ENCODE measurements at places on chromosomes 3 and 15. TPM values are rescaled to one million over a fixed set of nuclear protein-coding genes. Genes with fewer than 3 reads are reported as not detected.

Gene BSN
- 0.81 TPM for total RNA-seq

DNA sequence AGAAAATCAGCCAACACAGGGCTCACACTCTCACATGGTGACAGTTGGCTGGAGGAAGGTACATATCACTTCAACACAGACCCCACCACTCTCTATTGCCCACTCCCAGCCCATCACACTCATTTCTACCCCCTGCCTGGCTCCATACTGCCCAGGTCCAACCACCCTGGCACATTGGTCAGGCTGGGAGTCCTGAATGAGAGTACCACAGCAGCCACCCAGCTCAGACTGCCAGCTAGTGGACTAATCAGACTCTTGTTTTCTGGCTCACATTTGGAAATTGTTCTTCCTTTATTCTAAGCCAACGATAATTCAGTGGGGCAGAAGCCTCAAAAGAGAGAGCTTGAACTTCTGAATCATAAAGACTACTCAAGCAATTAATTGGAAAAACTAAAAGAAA, 20.0 kb downstream of the MRPL46 start:
- H3K27ac ChIP-seq = no peak overlapping the region
- no peak for DNase-seq
- H3K4me3 ChIP-seq = no peak overlapping the region
- no peaks in the 10 kb centered on the region for H3K36me3 ChIP-seq

DNA sequence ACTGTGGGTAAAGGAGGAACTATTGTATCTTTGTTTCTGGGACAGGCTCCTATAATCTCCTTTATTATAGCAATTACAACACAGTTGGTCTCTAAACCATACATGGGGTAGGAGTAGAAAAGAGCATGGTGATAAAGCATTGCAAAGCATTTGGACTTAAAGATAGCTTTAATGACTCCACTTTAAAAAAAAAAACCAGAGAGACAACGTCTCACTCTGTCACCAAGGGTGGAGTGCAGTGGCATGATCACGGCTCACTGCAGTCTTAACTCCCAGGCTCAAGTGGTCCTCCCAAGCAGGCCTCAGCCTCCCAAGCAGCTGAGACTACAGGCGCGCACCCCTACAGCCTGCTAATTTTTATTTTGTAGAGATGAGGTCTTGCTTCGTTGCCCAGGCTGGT, 68.2 kb downstream of the DENND4A start:
- no peaks in the 10 kb centered on the region for H3K4me1 ChIP-seq
- H3K4me3 ChIP-seq = no peak overlapping the region
- no peak for DNase-seq
- H3K27ac ChIP-seq = no peak overlapping the region
- H3K36me3 ChIP-seq = peaks cover 3% of the 10 kb centered on the region
- no peaks in the 10 kb centered on the region for H3K27me3 ChIP-seq

DNA sequence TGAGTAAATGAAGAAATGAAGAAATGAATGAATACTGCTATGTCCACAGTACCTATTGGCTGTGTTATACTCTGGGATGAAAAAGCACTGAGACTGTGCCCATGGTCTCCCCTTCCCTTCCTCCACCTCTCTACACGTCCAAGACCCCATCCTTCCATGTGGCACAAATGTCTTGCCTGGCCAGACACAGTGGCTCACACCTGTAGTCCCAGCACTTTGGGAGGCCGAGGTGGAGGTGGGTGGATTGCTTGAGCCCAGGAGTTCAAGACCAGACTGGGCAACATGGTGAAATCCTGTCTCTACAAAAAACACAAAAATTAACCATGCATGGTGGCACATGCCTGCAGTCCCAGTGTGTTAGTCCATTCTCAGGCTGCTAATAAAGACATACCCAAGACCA, 200.1 kb downstream of the FAM43A start:
- no peaks in the 10 kb centered on the region for H3K27me3 ChIP-seq
- no peaks in the 10 kb centered on the region for H3K36me3 ChIP-seq
- H3K4me1 ChIP-seq = peaks cover 8% of the 10 kb centered on the region
- no peak overlapping the region for H3K27ac ChIP-seq

- H3K27ac ChIP-seq = peak overlapping the region; percentile 88
- no peaks in the 10 kb centered on the region for H3K36me3 ChIP-seq
- H3K27me3 ChIP-seq = no peaks in the 10 kb centered on the region
- H3K4me3 ChIP-seq = peak overlapping the region; percentile 49
- H3K4me1 ChIP-seq = peaks cover 24% of the 10 kb centered on the region
- no peak for DNase-seq
Measured at GRCh38 chr3:134249296-134249841, 1.3 kb downstream of the RYK start.

GRCh38 chr3:29521751-29522150, 240.9 kb downstream of the RBMS3 start:
- no peak overlapping the region for H3K4me3 ChIP-seq
- no peak for DNase-seq
- no peaks in the 10 kb centered on the region for H3K27me3 ChIP-seq
- H3K27ac ChIP-seq = no peak overlapping the region
- H3K4me1 ChIP-seq = peaks cover 41% of the 10 kb centered on the region

Gene CFAP100
- total RNA-seq = not detected

- no peak for DNase-seq
- no peaks in the 10 kb centered on the region for H3K4me1 ChIP-seq
- H3K36me3 ChIP-seq = no peaks in the 10 kb centered on the region
- H3K27me3 ChIP-seq = no peaks in the 10 kb centered on the region
- no peak overlapping the region for H3K27ac ChIP-seq
Measured at GRCh38 chr3:185680231-185680630, 94.1 kb downstream of the SENP2 start.

All from thyroid gland (tissue), 4 donors.